ENCODE measurements at places on chromosomes 16 and 17.

- DNase-seq, result peak; percentile 53
These were observed 660 bp downstream of the RBBP6 start for GRCh38 chr16:24539850-24540601.

DNA sequence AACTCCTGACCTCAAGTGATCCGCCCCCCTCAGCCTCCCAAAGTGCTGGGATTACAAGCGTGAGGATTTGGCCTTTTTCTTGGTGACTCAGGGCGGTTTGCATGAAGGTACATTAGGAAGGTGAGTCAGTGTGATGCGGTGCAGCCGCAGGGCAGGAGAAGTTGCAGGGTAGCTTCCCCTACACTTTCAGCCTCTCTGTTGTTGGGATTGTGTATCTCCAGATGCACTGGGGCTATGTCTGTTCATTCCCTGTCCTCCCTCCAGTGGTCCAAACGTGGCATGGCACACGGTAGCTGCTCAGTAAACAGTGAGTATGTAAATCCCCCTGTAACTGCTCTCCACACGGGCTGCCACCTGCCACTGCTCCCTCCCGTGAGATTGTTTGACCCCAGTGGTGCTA, 109.1 kb upstream of the CDC42EP4 start:
- DNase-seq, result no peak

DNA sequence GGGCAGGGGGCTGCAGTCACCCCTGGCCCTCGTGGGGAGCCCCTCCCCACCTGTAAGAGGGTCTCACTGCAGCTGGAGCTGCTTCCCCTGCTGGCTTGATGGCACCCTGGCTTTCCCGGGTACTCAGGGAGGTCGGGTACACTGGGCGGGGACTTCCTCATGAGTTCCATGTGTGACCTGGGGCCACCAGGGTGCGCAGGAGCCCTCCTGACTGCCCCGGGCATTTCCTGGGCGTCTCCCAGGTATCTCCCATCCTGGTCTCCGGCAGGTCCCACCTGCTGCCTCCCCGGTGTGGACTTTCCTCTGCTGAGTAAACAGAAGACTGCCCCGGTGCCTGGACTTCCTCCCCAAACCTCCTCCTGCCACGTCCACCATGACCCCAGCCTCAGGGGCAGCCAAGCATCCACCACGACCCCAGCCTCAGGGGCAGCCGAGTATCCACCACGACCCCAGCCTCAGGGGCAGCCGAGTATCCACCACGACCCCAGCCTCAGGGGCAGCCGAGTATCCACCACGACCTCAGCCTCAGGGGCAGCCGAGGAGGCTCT, 40.9 kb downstream of the CBFA2T3 start:
- DNase-seq, result no peak

DNA sequence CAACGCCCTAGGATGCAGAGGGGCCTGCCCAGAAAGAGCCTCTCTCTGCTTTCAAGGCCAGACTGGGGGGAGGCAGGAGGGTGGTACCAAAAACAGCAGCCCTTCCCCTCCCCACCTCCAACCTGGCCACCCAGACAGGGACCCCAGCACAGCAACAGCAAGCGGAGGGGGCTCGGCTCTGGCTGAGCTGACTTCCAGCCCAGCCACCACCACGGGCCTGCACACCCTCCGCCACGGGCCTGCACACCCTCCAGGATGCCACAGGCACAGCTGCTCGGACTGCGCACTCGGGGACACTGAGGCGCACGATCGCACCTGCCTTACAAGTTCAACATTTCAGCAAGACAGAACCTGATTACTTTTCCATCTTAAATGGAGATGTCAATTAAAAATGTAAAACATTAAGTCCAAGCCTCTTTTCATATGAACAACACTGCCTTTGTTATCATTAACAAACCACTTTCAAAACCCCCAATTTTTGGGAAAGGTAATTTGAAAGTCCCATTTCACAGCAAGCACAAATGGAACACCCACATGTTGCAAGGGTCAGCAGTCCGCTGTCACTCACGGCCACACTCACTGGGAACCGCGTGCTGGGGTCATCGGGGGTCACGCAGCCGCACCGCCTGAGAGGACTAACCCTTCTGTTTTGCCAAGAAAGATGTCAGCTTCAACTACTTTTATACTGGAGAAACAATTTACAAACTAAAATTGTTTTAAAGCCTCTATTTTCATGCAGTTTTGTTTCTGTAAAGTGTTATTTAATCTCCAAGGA, 76.4 kb downstream of the ANKRD11 start:
- no peak for DNase-seq

Measured in stimulated activated CD8-positive, alpha-beta memory T cell treated with anti-CD3 and anti-CD28 coated beads, Interleukin-7, amount 100 ng/mL, for 4 hours (primary cell).